ENCODE measurements at places on chromosomes 3 and 15. TPM values are rescaled to one million over a fixed set of nuclear protein-coding genes. Genes with fewer than 3 reads are reported as not detected.

- no peaks in the 10 kb centered on the region for H3K36me3 ChIP-seq
- no peak overlapping the region for H3K27ac ChIP-seq
- no peak for DNase-seq
Observed at GRCh38 chr3:124605781-124606579, 124.3 kb upstream of the UMPS start.

DNA sequence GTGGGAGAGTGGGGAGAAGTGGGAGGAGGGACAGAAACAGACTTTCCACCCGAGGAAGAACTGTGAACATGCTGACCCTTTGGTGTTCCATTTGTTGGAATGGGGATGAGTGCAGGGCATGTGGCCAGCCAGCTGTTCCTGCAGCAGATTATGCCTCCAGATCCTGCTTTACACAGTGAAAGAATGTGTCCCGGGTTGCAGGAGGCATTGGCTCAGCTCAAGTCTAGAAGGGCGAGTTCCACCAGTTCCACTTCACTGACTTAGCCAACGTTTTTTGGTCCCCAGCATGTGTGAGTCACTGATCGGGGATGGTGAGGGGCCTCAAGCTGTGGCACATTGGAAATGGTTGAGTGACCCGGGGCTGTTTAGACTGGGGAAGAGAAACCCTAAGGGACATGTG lies 307.0 kb upstream of the ROPN1 start:
- H3K4me3 ChIP-seq = no peak overlapping the region
- no peaks in the 10 kb centered on the region for H3K36me3 ChIP-seq
- H3K27me3 ChIP-seq = no peaks in the 10 kb centered on the region
- no peak for DNase-seq
- H3K4me1 ChIP-seq = no peaks in the 10 kb centered on the region
- H3K27ac ChIP-seq = no peak overlapping the region

- no peaks in the 10 kb centered on the region for H3K36me3 ChIP-seq
- no peaks in the 10 kb centered on the region for H3K27me3 ChIP-seq
- H3K4me3 ChIP-seq = no peak overlapping the region
- no peak for DNase-seq
Observed at GRCh38 chr3:26316472-26316871, 306.1 kb upstream of the LRRC3B start.

- no peaks in the 10 kb centered on the region for H3K36me3 ChIP-seq
- no peaks in the 10 kb centered on the region for H3K27me3 ChIP-seq
- H3K27ac ChIP-seq = no peak overlapping the region
- H3K4me3 ChIP-seq = no peak overlapping the region
- DNase-seq = no peak
Observed at GRCh38 chr3:192183109-192183508, 544.2 kb downstream of the FGF12 start.

GRCh38 chr15:39741258-39741657 lies 41.4 kb downstream of the FSIP1 start:
- no peaks in the 10 kb centered on the region for H3K27me3 ChIP-seq
- H3K4me1 ChIP-seq = no peaks in the 10 kb centered on the region
- no peaks in the 10 kb centered on the region for H3K36me3 ChIP-seq
- no peak overlapping the region for H3K4me3 ChIP-seq
- no peak overlapping the region for H3K27ac ChIP-seq

- DNase-seq = no peak
- H3K27me3 ChIP-seq = no peaks in the 10 kb centered on the region
- H3K4me1 ChIP-seq = no peaks in the 10 kb centered on the region
- H3K36me3 ChIP-seq = no peaks in the 10 kb centered on the region
Observed at GRCh38 chr15:25727116-25727515, 136.0 kb downstream of the ATP10A start.

DNA sequence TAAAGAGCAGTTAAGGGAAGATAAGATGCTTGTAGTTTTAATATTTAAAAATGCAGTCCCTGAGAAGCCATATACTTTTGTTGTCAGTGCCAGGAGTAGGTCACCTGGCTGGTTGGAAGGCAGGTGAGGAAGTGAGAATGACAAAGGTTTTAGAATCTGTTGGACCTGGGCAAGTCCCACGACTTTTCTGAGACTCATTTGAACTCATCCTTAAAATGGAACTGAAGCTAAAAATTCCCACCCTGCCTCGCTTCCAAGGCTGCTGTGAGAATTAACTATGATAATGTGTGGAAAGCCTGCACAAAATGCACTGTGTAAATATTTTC lies 77.1 kb downstream of the IQSEC1 start:
- no peaks in the 10 kb centered on the region for H3K27me3 ChIP-seq
- H3K27ac ChIP-seq = no peak overlapping the region
- no peaks in the 10 kb centered on the region for H3K4me1 ChIP-seq
- H3K4me3 ChIP-seq = no peak overlapping the region

DNA sequence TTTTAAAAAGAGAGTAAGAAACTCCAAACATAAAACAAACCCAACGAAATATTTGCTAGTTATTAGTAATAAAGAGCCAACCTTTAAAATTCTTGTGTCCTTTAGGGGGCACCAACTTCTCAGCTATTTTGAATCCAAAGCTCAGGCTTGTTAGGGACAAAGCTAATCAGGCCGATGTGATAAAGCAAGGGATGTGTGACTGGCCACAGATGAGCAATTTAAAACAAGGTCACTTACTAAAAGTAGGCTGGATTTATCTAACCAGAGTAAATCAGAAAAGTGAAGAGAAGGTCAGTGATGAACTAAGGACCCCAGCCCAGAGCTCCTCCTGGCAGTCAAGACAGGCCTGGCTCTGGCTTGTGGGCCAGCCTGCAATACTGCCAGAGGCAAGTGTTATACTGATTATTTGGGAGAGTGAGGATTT lies 108.5 kb downstream of the CYP19A1 start:
- DNase-seq = no peak
- H3K36me3 ChIP-seq = no peaks in the 10 kb centered on the region
- no peaks in the 10 kb centered on the region for H3K4me1 ChIP-seq
- H3K4me3 ChIP-seq = no peak overlapping the region
- H3K27me3 ChIP-seq = no peaks in the 10 kb centered on the region
- no peak overlapping the region for H3K27ac ChIP-seq

DNA sequence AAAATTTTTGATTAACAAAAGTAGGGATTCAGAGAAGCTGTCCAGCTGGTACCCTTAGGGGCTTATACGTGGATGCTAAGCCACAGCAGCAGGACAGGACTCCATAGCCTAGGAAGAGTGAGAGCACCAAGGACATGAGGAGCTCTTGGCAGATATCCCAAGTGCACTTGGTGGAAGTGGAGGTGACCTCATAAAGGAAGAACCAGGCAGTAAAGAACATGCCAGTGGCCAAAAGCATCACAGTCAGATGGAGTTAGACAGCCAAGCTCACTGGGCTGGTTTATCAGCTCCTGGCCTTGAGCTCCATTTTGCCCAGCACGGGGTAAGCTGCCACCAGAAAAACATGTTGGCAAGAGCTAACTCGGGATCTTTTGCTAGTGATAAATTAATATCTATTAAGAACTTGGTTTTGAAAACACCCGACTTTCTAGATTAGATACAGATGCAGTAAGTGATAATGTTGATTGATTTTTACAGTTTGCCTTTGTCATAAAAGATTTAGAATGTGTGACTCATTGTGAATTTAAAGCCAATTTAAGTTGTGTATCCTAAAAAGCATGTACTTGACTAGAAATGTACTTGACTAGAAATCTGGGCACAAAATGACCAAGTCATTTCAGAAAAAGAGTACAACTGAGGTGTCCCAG lies 108.0 kb downstream of the CMSS1 start:
- H3K36me3 ChIP-seq = no peaks in the 10 kb centered on the region
- peak overlapping the region; percentile 34 for H3K27ac ChIP-seq
- H3K4me1 ChIP-seq = no peaks in the 10 kb centered on the region
- DNase-seq = peak; percentile 30
- H3K27me3 ChIP-seq = no peaks in the 10 kb centered on the region

DNA sequence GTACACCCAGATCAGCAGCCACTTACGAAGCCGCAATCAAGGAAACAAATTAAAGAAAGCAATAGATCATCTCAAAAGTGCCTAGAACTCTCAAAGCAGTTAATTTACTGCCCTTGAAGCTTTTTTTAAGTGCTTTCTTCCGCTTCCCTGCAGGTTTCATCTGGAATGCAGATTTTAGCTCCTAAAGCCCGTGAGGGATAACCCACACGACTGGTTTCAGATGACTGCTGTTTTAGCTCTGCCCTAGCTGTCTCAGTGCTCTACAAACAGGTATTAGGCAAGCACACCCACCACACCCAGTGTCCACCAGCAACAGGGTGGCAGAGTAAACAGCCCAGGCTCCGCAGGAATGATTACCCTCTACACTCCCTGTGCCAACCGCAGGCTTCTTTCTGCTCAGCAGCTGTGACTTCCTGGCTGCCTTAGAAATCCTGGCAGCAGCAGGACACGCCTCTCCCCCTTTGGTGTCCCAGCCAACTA lies 126.0 kb downstream of the FMN1 start:
- H3K36me3 ChIP-seq = no peaks in the 10 kb centered on the region
- no peak for DNase-seq
- H3K4me1 ChIP-seq = no peaks in the 10 kb centered on the region
- no peak overlapping the region for H3K4me3 ChIP-seq

GRCh38 chr3:113211330-113212149 lies at the start of gene BOC:
Gene BOC (plus strand): TSS chr3:113211557. CDS start chr3:113249803, 38,246 bp downstream.
- peak within 1 kb of the TSS; percentile 96 for H3K27ac ChIP-seq
- peak; percentile 51 for DNase-seq
- H3K4me3 ChIP-seq = peak within 1 kb of the TSS; percentile 83
- H3K27me3 ChIP-seq = no peaks in the 10 kb centered on the region
- no peaks in the 10 kb centered on the region for H3K4me1 ChIP-seq
- no peaks in the 10 kb centered on the region for H3K36me3 ChIP-seq

DNA sequence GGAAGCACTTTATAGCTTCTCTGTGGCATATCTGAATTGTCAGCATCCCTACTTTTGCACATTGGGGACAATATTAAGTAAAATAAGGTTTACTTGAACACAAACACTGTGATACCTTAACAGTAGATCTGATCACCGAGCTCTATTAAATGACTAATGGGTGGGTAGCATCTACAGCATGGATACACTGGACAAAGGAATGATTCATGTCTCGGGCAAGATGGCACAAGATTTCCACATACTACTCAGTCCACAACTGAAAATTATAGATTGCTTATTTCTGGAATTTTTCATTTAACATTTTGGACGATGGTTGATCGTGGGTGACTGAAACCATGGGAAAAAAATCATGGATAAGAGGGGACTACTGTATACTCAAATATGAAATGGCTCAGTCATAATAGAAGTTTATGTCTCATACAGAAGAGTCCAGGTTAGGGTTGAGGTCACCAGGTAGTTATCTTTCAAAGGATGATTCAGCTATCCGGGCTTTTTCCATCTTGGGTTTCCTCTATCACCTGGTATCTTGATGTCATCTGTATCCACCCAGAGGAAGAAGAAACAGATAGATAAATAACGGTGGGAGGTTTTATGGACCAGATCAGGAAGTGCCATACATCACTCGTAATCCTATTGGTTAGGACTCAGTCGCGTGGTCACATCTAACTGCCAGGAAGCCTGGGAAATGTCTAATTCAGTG lies 320.0 kb upstream of the RARB start:
- H3K27ac ChIP-seq = no peak overlapping the region
- no peaks in the 10 kb centered on the region for H3K27me3 ChIP-seq
- DNase-seq = no peak
- H3K4me1 ChIP-seq = no peaks in the 10 kb centered on the region

DNA sequence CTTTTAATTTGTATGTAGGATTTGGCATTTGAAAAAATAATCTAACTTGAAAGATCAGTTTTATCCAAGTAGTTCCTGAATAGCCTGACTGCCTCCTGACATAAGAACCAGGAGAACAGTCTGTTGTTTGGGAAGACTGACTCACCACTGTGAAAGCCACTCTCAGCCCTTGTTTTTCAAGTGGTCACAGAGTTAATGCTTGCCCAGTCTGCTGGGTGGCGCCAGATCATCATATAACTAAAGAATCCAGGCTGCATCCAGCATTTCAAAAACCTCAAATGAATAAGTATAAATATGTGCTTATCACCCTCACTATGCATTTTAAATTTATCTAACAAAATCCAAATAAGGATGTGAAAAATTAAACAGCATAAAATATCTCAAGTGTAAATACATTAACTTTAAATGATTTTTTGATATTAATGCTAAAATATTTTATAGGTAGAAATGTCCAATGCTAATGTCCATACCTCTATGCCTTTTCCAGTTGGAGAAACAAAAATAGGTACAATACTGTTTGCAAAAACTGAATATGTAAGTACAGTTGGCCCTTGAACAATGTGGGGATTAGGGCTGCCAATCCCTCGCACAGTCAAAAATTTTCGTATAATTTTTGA lies 26.9 kb upstream of the ZBBX start:
- no peaks in the 10 kb centered on the region for H3K27me3 ChIP-seq
- no peak for DNase-seq
- H3K4me3 ChIP-seq = no peak overlapping the region
- H3K4me1 ChIP-seq = no peaks in the 10 kb centered on the region

DNA sequence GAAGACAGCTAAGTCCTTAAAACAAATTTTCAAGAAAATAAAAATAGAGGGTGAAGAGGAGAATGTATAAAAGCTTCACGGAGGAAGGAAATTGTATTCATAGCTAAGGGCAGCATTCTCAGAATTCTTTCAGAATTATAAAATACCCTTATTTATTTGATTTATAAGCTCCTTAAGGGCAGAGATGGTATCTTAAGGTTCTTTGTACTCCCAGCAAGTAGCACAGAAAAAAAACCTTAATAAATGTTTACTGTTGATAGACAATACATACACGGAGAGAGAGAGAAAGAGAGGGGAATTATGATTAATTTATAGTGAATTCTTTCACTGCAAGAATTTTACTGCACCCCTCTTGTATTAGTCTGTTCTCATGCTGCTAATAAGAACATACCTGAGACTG lies 375.6 kb upstream of the CCDC54 start:
- no peaks in the 10 kb centered on the region for H3K36me3 ChIP-seq
- H3K27ac ChIP-seq = no peak overlapping the region
- no peaks in the 10 kb centered on the region for H3K27me3 ChIP-seq
- no peak for DNase-seq

DNA sequence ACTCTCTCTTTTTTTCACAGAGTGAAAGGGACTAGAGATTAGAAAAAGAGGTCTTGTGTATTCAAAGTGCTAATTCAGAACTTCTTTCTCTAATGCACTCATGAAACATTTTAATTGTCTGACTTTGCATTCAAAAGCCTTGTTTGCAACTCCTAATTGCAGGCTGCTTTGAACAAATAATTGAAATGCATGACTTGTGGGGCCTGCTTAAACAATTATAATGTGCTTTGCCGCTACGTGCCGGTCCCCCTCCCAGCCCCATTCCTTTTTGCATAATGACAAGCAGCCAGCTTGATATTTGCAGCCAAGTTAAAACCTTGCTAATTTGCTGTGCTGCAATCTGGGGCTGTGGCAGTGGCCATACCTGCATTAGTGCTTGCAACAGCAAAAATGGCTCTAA lies 114.5 kb downstream of the FOXB1 start:
- no peak for DNase-seq
- no peak overlapping the region for H3K4me3 ChIP-seq
- H3K27me3 ChIP-seq = no peaks in the 10 kb centered on the region
- H3K4me1 ChIP-seq = no peaks in the 10 kb centered on the region
- H3K27ac ChIP-seq = no peak overlapping the region

UBA3 gene
- total RNA-seq = 122 TPM

GPR149 gene
- not detected for total RNA-seq

C15orf62 gene
- total RNA-seq = not detected

CPN2 gene
- total RNA-seq = 0.15 TPM

CCR2 gene
- total RNA-seq = 7.1 TPM

NUDT16 gene
- total RNA-seq = 28.1 TPM
